ENCODE measurements at places on chromosomes 4 and X.
A peak's percentile ranks its signal among the peaks of the same experiment; 100 is the strongest.

- no peak for DNase-seq
These were observed 459.2 kb downstream of the INPP4B start for GRCh38 chr4:142386856-142387255.

- DNase-seq, result no peak
These were observed 92.7 kb downstream of the PJA1 start for GRCh38 chrX:69072486-69073006.

- peak; percentile 64 for DNase-seq
These were observed 32.3 kb downstream of the SH3RF1 start for GRCh38 chr4:169238445-169238844.

DNA sequence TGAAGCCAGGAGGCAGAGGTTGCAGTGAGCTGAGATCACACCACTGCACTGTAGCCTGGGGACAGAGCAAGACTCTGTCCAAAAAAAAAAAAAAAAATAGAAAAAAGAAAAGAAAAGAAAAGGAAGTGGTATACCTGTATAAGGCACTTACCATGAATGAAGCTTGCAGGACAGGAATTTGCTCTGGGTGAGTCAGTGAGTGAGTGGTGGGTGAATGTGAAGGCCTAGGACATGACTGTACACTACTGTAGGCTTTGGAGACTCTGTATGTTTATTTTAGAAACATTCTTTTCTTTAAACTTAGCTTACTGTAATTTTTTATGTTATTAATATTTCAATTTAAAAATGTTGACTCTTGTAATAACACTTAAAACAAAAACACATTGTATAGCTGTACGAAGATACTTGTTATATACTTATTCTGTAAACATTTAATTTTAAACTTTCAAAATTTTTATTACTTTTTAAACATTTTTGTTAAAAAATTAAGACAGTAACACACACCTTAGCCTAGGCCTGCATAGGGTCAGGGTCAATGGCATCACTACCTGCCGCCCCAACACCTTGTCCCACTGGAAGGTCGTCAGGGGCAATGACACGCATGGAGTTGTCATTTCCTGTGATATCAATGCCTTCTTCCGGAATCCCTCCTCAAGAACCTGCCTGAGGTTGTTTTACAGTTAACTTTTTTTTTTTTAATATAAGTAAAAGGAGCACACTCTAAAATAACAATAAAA lies 78.7 kb downstream of the CLNK start:
- DNase-seq, result peak; percentile 93

DNA sequence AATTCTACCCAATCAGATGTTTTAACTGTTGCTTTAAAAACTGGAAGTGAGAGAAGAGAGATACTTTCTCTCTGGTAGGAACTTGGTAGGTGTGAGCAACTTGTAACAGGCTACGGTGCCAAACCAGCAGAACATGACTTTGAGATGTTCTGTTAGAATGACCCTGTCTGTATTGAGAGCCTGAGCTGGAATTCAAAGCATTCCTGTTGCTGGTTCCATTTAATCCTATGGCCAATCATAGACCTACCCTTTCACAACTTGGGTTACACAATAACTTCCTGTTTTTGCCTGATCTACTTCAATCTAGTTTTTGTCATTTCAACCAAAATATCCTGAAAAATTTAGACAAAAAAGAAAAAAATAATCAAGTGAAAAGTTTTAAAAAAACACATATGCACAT lies 1.7 kb upstream of the PRRG1 start:
- DNase-seq, result peak; percentile 36

- DNase-seq, result no peak
These were observed 377.8 kb downstream of the KCTD8 start for GRCh38 chr4:44070843-44071242.

DNA sequence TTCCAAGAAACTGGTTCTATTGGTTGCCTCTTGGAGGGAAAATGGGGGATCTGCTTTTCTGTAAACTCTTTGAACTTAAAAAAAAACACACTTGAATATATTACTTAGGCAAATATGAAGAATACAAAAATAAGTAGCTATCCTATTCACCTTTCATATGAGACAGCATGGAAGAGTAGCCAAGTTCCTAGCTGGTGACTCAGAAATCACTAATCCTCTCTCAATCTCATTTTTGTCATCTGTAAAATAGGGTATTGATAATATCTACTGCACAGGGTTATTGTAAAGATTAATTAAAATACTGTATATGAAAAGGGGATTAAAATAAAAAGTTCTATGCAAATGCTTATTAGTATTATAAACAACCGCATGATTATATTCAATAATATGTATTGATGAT lies 12.7 kb downstream of the MGARP start:
- no peak for DNase-seq

DNA sequence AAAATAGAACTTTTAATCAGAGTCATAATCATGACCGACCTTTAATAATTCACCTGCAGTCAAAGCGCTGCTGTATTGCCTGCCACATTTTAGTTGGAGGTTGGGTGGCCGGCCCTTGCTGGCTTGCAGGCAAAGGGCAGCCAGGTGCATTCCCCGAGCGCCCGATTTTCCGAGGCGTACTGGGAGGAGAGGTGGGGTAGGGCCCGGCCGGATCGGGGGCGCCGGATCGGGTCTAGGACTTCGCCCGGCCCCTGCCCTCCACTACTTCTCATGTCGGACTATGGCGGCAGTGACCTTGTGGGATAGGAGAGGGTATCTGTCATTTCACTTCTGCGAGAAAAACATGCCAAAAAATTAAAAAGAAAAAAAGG lies 2.5 kb upstream of the RS1 start:
- no peak for DNase-seq

- peak; percentile 4 for DNase-seq
These were observed 534.8 kb downstream of the IQCM start for GRCh38 chr4:149280806-149281205.

- peak; percentile 51 for DNase-seq
These were observed 43.2 kb upstream of the TMSB15B start for GRCh38 chrX:103919270-103919637.

DNA sequence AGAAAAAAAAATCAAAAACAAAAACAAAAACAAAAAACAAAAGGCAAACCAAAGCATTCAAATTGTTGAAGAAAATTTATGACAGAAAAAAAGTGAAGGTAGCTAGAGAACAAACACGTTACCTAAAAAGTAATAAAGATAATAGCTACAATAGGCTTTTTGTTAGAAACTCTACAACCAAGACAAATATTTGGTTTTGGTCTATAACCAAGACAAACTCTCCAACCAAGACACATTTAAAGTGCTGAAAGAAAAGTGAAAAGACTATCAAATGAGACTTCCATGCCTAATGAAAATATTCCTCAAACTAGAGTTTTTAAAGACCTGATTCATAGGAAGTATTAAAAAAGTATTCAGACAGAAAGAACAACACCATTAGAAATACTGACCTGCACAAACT lies 391.9 kb upstream of the NDST4 start:
- DNase-seq, result no peak

GRCh38 chr4:94507708-94508107 lies 56.0 kb downstream of the PDLIM5 start:
- peak; percentile 73 for DNase-seq

DNA sequence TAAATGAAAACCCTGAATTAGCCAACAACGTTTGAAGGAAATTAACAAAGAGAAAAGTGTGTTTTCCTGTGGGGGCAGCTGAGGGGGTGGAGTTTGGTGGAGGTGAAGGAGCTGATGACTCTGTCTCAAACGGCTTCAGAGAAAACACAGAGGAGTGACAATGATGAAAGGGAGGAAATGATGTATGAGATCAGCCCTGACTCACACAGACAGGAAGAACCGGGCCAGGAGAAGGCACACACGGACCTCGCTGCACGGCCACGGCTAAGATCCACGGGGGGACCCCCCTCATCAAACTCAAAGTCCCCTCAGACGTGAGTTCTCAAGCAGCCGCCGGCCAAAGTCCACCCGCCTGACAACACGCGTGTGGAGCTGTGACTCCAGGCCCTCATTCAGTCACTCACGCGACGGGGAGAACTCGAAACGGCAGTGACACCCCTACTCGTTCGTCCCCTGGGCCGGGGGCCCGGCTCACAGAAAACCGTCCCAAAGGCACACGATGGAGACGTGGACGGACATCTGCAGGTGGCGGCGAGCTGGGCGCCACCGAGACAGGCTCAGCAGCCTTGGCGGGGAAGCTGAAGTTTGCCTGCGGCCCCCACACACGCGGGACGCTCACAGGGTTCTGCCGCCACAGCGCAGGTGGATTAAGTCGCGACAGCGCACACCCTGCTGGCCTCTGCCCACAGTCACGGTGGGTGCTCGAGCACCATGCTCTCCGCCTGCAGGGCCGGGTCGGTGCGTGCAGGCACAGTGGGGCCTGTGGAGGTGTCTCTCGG lies 28.8 kb downstream of the PPP2R3B start:
- peak; percentile 62 for DNase-seq

- DNase-seq, result peak; percentile 30
These were observed 180.7 kb upstream of the IL15 start for GRCh38 chr4:141455651-141456050.

GRCh38 chrX:38618180-38618579 lies 56.8 kb downstream of the TSPAN7 start:
- DNase-seq, result no peak

DNA sequence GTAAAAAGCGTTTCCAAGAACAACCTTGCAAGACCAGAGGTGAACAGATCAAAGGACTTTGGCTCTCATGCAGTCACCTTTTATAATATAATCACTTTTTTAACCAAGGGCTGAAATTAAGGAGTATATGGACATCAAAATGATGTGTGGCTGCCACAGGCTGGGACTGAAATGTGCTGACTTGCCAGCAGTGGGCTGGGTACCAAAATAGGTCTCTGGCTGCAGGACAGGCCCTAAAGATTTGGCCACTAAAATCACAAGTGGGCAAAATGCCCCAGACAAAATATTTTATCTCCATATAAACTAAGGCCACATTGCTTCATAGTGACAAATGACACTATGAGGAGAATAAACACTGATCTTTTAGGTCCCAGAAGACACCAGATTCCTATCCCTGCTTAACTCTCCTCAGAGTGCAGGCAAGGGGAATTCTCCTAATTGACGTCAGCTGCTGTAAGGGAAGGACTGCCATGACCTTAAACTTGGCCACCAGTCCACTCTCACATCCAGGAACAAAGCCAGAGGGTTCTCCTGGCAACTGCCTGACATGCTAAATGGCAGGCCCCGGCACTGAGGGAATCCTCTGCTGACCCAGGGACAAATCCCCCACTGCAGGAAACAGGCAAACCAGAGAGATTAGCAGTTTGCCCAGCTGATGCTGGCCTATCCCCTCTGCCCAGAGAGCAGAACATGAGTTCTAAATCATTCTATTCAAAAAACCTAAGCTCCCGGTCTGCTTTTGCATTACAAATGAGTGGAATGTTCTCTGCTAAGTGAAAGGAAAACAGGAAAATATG lies 155.8 kb downstream of the PPP3CA start:
- peak; percentile 71 for DNase-seq

DNA sequence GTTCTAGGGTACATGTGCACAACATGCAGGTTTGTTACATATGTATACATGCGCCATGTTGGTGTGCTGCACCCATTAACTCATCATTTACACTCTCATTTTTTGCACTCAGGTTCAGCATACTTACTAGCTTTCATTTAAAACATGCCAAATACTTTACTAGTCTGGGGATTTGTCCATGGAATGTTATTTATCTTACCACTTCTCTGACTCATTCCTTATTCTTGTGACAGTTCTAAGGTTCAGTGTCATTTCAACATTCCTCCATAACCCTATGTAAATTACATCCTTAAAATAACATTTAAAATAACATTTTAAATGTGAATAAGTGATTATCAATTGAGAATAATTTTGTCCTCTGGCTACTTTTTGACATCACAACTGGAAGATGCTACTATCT lies 19.5 kb upstream of the SYTL5 start:
- DNase-seq, result peak; percentile 74
